Stimulated activated CD4-positive, alpha-beta T cell treated with anti-CD3 and anti-CD28 coated beads, Interleukin-1b, Interleukin-23, amount 100 ng/mL, for 4 hours (primary cell): ENCODE measurements at places on chromosomes 12 and 14.

DNA sequence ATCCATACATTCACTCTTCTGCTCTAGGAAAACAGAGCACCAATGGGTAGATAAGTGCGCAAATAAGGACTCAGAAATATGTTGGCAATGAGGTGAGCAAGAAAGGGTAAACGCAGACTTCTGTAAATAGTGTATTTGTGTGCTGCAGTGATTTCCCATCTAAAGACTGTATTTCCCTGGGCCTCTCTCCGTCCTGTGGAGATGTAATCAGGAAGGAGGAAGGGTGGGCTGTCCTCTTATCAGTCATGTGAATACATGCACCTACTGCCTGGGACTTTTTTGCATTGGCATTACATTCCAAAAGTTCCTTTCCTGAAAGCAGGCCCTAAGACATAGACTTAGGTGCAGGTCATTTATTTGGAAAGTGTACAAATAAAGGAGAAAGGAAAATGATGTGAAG is 114.5 kb downstream of the OTOGL start:
- no peak for DNase-seq

DNA sequence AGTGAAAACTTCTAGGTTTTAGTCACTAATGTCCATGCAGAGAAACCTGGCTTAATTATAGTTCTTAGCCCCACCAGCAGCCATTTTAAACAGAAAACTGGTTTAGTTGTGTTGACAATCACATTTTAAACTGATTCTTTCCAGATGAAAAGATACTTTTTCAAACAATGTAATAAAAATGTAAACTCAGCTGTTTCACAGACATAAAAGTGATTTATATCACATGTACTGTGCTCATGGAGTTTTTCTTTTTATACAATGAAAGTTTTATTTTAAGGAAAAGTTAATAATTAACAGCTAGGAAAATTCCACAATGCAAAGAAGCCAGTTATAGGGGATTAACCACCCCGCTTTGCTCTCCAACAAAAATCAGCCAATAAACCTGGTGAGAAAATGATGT is 129.7 kb downstream of the PAX9 start:
- no peak for DNase-seq

DNA sequence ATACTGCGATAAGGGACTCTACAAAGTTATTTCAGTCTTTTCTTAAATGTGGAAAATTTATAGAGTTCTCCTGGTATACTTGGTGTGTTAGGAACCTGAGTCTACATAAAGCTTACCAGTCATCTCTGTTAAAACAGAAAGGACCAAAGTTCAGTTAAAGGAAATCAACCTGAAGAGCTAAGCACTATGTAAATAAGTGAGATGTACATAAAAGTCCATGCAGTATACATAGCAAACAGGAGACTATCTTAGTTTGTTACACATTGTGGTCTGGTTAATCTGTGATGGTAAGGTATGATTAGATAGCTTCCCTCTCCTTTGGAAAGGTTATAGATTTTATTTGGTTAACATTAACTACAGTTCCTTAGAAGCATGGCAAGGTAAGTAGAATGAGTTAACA is 75.9 kb downstream of the ATP2B1 start:
- DNase-seq, result no peak

GRCh38 chr12:60043236-60043635 is 447.4 kb downstream of the SLC16A7 start:
- DNase-seq, result no peak

GRCh38 chr12:20601668-20602280 is 93.4 kb upstream of the SLCO1C1 start:
- DNase-seq, result no peak

DNA sequence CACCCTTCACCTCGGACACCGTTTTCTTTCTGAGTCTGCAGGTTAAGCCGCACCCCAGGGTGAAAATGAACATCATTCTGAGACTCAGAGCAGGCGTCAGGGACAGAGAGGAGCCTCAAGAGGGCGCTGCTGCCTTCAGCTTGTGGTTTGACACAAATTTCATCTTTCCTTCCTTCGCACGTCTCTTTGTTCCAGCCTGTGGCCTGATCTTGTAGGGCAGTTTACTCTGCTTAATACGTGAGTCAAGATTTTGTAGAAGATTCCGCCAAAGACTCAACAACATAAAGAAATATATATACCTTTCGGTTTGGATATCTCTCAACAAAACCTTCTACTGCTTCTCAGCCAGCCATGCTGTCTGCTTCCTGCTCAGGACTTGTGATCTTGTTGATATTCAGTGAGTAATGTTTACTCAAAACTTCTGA is 329.3 kb upstream of the OR4E1 start:
- peak; percentile 52 for DNase-seq

GRCh38 chr12:4392223-4392742 is 12.8 kb upstream of the FGF23 start:
- DNase-seq, result no peak

GRCh38 chr12:11958221-11959091 is 112.3 kb upstream of the BCL2L14 start:
- DNase-seq, result peak; percentile 6

DNA sequence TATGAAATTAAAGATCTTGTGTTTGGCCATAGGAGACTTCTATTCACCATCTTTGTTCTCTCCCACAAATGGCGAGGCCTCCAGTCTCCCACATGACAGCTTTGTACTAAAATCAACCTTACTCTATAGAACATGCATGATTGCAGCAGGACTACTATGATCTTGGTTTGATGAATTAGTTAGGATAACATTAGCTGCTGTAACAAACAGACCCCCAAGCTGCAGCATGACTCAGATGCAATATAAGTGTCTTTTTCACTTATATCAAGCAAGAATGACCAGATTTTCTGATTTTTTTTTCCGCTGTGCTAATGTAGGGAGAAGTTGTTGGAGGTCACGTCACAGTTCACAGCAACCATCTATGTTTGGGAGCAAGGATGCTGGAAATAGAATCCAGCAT is 10.8 kb upstream of the OAS3 start:
- DNase-seq, result no peak

- no peak for DNase-seq
Observed at GRCh38 chr14:103103461-103104388, 9.2 kb downstream of the EXOC3L4 start.

GRCh38 chr12:92844151-92844763 is 84.8 kb downstream of the EEA1 start:
- DNase-seq, result no peak

- no peak for DNase-seq
Observed at GRCh38 chr12:53938326-53939140, at the start of gene HOXC13. TSS of gene HOXC13 (plus strand) at chr12:53938831. CDS start at chr12:53938907, 76 bp downstream.
